ENCODE measurements at places on chromosomes 13 and 19. TPM values are rescaled to one million over a fixed set of nuclear protein-coding genes. Genes with fewer than 3 reads are reported as not detected.

Gene ERICH6B
- not detected for total RNA-seq

Gene BEST2
- total RNA-seq, result not detected

Gene ZNF132
- not detected for total RNA-seq

GRCh38 chr19:48511800-48512503, at the start of gene LMTK3:
Gene LMTK3 (minus strand): TSS chr19:48511835. CDS start chr19:48511576, 259 bp downstream.
- DNase-seq, result peak; percentile 28

DNA sequence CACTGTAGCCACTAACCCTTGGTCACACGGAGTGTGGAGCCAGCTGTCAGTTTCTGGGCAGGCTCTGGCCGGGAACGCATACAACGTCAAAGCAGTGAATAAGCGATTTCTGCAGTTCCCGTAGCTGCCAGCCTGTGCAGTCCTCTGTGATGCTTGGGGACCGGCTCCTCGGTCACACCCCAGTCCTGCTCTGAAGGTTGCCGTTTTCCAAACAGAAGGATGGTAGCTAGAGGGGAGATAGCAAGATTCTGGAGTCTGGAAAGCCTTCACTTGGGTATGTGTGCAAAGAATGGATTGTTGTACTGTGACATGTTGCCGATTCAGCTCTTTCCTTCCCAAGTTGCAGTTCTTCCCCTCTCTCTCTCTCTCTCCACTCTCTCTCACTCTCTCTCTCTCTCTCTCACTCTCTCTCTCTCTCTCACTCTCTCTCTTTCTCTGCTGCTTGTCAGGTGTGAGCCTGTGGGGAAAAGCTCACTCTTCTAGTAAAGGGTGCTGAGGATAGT, 38.7 kb upstream of the C1QTNF9 start:
- no peak for DNase-seq

DNA sequence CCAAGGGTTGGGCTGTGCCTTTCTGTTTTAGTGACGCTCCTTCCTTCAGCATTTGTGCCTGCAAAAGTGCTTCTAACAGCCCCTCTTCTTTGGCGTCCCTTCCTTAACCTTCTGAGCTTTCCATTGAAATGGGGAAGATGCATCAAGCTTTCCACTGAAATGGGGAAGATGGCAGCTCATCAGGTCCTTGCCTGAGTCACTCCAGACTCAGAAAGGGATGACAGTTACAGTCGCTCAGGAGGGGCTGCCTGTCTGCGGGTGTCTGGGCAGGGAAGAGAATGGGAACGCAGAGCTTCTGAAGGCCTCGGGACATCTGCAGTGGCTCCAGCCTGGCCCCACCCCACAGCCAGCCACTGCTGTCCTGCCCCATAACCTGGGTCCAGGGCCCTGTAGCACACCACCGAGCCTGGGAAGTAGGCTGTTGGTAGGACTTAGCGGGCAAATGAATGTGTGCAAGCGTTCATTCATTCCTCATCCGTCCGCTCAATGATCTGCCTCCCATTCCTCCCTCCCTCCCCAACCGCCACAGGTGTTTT, 9.8 kb downstream of the AP1M1 start:
- no peak for DNase-seq

DNA sequence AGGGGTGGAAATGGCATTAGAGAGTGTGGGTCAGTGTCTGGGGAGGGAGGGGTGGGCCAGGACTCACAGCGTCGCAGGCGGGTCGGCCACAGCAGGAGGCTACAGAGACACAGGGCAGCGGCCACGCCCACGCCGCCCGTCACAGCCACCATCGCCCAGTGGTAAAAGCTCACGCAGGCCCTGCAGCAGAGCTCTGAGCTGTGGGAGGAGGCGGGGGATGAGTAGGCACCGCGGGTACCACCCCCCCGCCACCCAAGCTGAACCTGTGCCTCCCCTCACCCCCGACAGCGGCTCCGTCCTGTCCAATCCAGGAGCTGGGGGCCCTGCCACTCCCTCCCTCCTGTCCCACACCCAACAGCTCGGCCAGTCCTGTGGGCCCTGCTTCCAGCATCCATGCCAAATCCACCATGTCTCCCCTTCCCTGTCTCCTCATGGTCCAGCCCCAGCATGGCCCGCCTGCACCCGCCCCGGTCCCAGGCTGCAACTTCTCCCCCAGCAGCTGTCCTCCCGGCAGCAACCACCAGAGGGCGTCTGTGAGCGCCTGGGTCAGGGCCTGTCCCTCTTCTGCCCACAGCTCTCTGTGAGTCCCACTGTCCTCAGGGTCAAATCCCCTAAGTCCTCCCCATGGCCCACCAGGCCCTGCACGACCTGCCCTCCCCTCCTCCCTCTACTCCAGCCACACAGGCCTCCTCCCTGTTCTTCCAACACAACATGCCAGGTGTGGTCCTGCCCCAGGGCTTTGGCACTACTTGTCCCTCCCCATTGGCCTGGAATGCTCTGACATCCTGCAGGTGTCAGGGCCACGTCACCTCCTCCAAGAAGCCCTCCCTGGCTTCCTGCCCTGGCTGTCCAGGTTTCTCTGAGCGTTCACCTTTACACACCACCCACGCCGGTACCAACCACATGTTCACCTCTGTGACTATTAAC, 6.0 kb downstream of the TEKTIP1 start:
- peak; percentile 60 for DNase-seq

Measured in PC-3 (cell line).